T-helper 17 cell (primary cell): ENCODE measurements at places on chromosomes 3 and 15.

DNA sequence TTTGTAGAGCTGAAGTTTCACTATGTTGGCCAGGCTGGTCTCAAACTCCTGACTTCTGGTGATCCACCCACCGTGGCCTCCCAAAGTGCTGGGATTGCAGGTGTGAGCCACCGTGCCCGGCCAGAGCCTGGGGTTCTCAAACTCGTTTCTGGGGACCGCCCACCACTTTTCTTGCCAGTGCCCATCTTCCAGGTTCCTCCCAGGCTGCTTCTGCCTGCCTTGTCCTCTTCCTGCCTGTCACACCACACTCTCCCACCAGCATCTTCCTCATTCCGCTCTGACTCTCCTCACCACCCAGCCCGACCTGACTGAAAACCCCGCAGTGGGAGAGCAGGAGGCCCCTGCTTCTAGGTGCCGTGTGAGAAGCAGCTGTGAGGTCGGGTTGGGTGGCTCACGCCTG is 3.1 kb upstream of the DYNLT2B start:
- no peak for DNase-seq

- no peak for DNase-seq
Measured at GRCh38 chr3:47527952-47528725, 14.6 kb upstream of the ELP6 start.

DNA sequence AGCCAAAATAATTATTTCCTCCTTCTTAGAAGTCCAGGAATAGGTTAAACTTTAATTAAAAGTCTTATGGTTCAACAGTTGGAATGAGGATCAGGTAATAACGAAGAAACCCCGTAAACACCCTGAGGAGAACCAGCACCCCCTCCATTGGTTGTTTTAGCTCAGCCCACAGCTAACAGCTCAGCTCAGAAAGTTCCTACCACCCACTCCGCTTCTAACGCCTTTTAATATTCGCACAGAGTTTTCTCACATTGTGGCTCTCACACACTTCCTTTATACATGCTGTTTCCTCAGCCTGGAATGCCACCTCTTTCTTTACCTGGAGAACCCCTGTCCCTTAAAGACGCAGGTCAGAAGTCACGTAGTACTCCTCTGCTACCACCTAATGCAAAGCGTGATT is 17.0 kb downstream of the CX3CR1 start:
- no peak for DNase-seq

DNA sequence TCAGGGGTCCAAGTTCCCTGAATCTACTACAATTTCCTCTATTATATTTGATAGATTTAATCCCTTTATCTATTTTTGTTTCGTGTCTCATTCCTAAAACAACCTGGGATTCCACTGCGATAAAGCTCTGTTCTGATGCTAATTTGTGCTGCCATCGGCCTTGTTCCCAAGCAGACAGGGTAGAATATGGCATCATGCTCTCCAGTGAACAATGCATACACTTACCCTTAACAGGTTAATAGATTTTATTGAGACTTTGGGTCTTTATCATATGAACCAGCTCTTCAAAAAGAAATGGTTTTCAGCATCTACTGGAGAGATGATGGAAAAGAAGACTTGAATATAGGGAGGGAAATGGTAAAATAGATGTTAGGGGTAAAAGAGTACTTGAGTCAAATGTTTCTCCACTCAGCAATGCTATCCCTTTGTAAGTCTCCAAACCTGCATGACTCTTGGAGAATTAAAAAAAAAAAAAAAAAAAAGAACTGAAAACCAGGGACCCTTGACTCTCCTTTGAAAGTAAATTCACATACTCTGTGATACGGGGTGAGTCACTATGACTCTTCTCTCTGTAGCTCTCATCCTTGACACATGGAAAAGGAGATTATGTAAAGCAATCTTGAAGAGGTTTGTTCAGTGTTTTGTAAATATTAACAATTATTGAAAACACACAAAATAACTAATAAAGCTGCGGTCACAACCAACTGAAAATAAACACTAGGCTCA is 268.8 kb downstream of the ZBTB20 start:
- no peak for DNase-seq

GRCh38 chr3:11757441-11757875 is 89.2 kb downstream of the TAMM41 start:
- DNase-seq = no peak

GRCh38 chr3:28575746-28576613 is 227.4 kb upstream of the AZI2 start:
- DNase-seq = no peak

DNA sequence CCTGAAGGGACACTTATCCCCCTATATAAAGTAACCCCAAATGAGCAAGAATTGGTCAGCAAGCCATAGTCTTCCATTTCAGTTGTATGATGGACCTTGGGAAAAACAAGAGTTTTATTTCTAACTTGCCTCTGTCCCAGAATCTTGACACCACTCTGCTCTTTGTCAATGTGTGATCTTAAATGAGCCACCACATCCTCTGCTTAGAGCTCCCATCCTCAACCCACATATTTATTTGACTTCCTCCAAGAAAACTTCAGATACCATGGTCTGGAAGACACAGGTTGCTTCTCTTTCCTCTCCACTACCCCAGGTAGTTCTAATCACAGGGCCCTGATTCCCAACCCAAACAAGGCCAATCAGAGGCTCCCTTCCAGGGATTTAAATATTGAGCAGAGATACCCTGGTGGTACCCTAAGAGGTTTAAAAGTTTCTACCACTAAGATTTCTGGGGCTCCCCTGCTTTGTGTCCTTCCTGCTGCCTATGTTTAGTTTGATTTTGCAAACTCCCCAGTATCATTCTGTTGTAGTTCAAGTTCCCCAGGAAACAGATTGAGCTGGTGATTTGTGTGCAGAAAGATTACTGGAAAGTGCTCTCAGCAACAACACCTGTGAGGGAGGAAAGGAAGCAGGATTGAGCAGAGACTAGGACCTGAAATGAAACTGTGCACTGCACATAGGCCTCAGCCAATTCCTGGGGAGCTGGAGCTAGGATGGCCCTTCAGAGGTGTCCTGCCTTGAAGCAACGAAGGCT is 64.3 kb downstream of the MTHFS start:
- no peak for DNase-seq

GRCh38 chr15:60101416-60101815 is 97.3 kb downstream of the FOXB1 start:
- DNase-seq = no peak

DNA sequence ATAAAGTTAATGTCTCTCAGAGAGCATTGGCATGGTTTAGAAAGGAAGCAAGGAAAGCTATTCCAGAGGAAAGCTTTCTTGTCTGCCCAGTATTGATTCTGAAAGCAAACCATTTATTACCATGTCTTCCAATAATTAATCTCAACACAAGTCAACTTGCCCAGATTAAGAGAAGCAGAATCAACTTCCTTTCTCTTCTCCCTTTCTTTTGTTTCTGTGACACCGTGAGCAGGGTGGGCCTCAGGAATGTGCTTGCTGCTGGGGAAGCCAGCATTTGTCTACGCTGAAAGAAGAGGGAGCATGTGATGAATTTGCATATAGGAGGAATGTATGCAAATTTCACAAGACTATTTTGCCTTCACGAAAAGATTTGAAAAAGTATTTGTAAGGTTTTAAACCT is 368.6 kb upstream of the ROPN1 start:
- no peak for DNase-seq

DNA sequence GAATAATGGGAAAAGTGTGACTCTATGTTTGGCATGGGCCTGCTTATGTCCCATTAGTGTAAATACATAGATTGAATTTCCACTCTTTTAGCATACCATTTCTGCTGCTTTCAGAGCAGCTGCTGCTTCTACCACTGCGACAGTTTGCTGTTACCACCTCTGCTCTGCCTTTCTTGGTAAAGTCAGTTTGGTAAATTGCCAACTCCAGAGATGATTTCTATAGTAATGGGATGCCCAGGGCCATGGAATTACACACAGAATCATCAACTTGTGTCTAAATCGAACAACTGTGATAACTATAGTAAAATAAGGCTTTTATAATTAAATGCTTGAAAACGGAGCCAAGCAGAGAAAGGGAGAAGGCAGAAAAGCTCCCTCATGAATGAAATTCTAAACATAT is 168.4 kb upstream of the VEPH1 start:
- DNase-seq = no peak

- DNase-seq = no peak
Measured at GRCh38 chr15:68063606-68064005, 9.5 kb downstream of the PIAS1 start.

DNA sequence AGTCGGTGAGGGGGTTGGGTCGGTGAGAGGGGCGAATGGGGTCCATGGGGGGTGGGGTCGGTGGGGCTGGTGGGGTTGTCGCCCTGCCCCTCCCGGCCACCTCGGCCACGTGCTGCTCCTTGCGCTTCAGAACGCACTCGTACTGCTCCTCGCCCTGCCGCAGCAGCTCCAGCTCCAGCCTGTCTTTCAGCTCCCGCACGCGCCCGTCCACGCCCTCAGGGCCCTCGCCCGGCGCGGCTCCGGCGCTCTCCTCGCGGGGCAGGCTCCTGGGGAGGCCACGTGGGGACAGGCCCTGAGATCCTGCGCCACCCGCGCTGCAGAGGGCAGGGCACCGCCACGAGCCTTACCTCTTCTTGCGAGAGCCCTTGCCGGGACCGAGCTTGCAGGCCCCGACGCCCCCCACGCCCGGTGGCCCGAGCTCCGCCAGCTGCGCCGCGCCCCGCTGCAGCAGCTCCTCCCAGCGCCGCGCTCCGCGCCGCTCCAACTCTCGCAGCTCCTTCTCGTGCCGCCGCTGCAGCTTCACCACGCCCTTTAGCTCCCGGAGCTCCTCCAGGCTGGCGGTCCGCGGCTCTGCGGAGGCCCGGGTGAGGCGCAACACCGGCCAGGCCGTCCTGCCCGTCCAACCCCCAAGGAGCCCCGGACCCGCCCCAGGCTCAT is 8.2 kb upstream of the ANKRD63 start:
- DNase-seq = no peak

GRCh38 chr3:127337911-127338531 is 50.2 kb upstream of the PRR20G start:
- no peak for DNase-seq

- DNase-seq = no peak
Measured at GRCh38 chr3:64163755-64164148, 61.5 kb downstream of the PRICKLE2 start.

- no peak for DNase-seq
Measured at GRCh38 chr3:114550165-114550564, 256.3 kb downstream of the TIGIT start.

- no peak for DNase-seq
Measured at GRCh38 chr3:177196008-177196455, 1.2 kb downstream of the TBL1XR1 start.

DNA sequence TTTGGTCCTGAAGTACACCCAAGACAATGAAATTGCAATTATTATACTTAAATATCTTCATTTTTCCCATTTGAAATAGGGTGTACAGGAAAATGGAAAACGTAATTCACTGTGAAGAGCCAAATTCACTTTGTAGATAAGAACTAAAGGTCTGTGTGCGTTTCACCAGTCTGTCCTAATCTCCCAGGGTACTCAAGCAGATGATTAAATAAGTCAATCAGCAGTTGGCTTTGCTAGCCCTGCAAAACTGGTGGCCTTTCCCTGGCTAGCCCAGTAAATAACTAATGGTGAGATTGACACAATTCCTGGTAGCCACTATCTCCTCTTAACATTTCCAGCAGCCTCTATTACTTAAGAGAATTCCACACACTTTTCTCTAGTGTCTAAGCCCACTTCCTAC is 389.3 kb downstream of the TBL1XR1 start:
- no peak for DNase-seq

- no peak for DNase-seq
Measured at GRCh38 chr3:89932882-89933281, 825.5 kb downstream of the EPHA3 start.

DNA sequence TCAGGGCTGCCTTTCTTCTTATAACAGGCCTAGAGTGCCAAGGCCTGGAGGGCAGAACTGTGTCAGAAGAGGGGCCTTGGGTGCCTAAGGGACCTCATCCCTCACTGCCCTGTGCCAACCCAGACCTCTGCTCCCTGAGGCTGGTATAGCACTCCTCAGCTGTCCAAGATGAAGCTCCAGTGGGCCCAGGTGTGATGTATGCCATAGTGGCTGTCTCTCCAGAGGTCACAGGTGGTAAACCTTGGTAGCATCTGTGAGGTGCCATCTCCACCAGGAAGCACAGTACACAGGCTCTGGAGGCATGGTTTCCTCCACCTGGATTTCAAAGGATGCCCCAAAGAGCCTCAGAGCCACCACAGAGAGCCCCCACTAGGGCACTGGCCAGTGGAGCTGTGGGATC is 12.3 kb upstream of the KLHL40 start:
- DNase-seq = no peak

DNA sequence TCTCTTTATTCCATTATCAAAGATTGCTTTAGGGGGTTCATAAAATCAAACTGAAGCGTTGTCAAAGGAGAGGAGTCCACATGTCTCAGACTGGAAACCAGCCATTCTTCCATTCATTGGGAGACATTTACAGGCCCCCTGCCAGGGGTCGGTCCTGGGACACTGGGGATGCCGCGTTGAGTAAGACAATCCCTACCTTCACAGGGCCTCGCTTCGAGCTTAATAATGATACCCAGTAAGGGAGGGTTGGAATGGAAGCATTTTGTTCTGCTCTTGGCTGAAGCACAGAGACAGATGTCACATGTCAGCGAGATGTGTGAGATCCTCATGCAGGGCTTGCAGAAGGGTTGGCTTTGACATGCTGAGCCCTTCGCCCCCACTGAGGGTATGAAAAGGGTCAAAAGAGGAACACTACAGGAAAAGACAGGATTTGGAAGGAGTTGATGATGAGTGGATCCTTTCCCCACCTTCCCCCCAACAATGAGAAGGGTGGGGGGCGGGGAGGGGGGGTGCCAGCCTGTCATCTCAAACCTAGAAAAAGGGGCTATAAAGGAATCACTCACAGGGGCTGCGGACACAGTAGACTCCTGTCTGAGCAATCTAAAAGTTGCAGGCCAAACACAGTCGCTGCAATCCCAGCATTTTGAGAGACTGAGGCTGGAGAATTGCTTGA is 25.6 kb upstream of the ARL8B start:
- DNase-seq = no peak

- DNase-seq = no peak
Measured at GRCh38 chr15:36029606-36030210, 483.7 kb upstream of the DPH6 start.

DNA sequence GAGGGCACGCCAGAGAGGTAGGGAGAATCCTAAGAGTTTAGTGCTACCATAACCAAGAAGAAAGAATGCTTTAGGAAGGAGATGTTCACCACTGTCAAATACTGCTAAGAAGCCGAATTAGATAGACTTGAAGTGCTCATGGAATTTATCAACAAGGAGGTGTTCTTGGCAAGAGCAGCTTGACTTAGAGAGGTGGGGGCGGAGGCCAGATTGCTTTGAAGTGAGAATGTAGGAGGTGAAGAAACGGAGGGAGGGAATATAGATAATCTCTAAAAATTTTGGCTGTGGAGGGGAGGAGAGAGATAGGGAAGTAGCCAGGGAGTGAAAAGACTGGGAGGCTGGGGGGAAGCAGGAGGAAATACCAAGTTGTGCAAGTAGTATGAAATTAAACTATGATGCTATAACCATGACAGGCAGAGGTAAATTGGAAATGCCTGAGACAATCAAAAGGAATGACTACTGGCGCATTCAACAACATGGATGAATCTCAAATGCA is 35.5 kb downstream of the GADL1 start:
- DNase-seq = no peak

GRCh38 chr3:138356730-138357405 is 8.5 kb downstream of the MRAS start:
- DNase-seq = no peak
